ENCODE measurements at places on chromosomes 5 and 9.

DNA sequence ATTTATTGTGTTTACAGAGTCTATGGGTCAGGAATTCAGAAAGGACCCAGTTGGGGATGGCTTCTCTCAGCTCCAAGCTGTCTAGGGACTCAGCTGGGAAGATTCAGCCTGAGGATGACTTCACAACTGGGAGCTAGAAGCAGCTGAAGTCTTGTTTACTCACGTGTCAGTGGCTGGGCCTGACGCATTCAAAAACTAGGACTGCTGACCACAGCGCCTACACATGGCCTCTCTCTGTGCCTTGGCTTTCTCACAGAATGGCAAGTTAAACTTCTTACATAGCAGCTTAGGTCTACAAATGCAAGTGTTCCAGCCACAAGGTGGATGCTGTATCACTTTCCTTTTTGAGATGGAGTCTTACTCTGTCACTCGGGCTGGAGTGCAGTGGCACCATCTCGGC, 16.3 kb upstream of the PPP2CA start:
- no peak for DNase-seq

- no peak for DNase-seq
Observed at GRCh38 chr5:88109818-88110217, 158.8 kb downstream of the TMEM161B start.

DNA sequence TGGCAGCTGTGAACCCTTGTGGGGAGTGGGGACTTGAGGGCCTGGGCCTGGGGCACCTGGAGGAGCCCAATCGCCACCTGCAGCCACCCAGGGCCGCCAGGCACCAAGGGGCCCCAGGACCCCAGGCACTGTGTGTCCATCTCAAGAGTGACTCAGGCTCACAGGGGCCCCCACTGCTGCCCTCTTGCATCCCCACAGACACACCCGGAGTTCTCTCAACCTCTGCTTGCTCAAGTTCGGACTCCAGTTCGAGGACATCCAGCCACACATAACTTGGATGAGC, 51.9 kb downstream of the MRPL36 start:
- no peak for DNase-seq

DNA sequence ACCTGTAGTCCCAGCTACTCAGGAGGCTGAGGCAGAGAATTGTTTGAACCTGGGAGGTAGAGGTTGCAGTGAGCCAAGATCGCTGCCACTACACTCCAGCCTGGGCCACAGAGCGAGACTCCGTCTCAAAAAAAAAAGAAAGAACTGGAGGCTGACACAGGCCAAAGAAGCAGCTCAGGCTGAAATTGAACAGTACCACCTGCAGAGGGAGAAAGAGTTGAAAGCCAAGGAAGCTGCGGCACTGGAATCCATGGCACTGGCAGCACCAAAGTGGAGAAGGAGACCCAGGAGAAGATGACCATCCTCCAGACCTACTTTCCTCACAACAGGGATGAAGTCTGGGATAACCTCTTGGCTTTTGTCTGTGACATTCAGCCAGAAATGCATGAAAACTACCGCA, 11.3 kb upstream of the TMEM141 start:
- DNase-seq, result no peak

DNA sequence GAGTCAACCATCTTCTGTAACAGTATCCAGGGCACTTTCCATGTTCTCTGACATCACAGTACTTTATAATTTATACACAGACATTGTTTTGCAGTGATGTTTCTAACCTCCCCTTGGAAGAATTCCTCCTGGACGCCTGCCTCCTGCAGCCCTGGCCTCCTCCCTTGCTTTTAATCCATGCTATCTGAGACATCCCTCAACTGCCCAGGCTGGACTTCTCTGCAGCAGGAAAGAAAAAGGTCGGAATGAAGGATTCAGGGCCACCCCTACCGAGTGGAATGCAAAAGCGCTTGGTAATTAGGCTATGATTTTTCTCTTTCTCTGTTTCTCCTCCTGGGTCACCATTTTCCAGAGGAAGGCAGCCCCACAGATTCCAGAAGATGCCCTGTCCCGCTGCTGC, 47.0 kb upstream of the SHC3 start:
- no peak for DNase-seq

- no peak for DNase-seq
Observed at GRCh38 chr5:115457571-115457970, 87.0 kb downstream of the FEM1C start.
